ENCODE measurements at places on chromosomes 1 and 21.

GRCh38 chr1:111992476-111992875, 3.0 kb upstream of the KCND3 start:
- no peak for DNase-seq

- no peak for DNase-seq
Observed at GRCh38 chr1:95578462-95578861, 344.5 kb downstream of the RWDD3 start.

- DNase-seq, result no peak
Observed at GRCh38 chr1:56803561-56804156, 15.5 kb downstream of the FYB2 start.

DNA sequence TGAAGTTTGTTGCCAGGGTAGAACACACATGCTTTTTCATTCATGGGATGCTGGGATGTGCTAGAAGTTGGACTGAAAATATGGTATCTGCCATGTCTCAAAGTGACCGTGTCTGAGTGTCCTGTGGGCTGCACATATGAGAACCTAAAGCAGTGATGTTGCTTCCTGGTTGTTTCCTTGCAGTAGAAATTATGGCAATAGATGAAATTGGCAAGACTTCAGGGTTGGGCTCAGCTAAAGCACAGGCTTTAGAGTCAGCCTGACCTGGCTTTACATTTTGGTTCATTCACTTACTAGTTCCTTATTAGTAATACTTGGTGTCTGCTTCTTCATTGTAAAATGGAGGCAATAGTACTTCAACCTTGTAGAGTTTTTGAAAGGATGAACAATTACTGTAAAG, 2.2 kb downstream of the LAMC2 start:
- DNase-seq, result no peak

GRCh38 chr1:22273686-22274681, 131.1 kb upstream of the WNT4 start:
- DNase-seq, result no peak

All from astrocyte of the cerebellum (primary cell).